A549 (cell line): ENCODE measurements at places on chromosomes 5 and 9. TPM values are rescaled to one million over a fixed set of nuclear protein-coding genes. Genes with fewer than 3 reads are reported as not detected.

DNA sequence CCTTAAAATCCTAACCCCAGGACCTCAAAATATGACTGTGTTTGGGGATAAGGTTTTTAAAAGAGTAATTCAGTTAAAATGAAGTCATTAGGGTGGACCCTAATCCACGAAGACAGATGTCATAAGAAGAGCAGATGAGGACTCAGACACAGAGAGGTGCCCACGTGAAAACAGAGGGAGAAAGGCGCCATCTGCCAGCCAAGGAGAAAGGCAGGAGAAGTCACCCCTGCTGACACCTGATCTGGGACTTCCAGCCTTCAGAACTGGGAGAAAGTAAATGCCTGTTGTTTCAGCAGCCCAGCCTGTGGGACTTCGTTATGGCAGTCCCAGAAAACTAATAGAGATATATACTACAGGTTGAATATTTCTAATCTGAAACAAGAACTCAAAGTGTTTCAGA, 67.4 kb downstream of the ROR2 start:
- no peak for DNase-seq

OXCT1 gene
- polyA plus RNA-seq = 3.0 to 4.6 TPM (median 3.9 TPM) in 3 replicates

GRCh38 chr9:79570448-79571308, 1.1 kb upstream of the TLE4 start:
- DNase-seq = peak; percentile 69

DNA sequence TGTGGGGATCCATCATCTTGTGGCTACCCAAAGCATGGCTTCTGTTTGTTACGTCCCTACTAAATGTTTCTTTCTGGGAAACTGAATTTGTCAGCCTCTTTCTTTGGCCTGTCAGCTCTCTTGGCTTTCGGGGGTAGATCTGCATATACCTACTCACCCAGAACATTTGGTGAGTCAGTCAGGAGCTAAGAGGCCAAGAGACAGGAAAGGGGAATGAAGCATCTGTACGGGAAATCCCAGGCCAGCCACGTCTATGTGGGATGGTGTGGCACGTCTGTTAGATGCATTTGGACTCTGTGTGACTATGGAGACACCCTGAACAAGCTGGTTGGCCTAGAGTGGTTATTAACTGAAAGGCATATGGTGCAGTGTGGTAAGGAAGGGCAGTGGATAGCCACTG, 58.1 kb downstream of the CDO1 start:
- DNase-seq = no peak

GRCh38 chr5:84080908-84081307, 303.8 kb downstream of the EDIL3 start:
- no peak for DNase-seq

PCDHA12 gene
- polyA plus RNA-seq = 2.5 TPM in 3 replicates

- no peak for DNase-seq
Observed at GRCh38 chr5:130975299-130975698, 189.8 kb downstream of the HINT1 start.

CYLC2 gene
- polyA plus RNA-seq = not detected in 3 replicates

- DNase-seq = no peak
Observed at GRCh38 chr5:2036885-2037284, 154.2 kb upstream of the IRX4 start.

DNA sequence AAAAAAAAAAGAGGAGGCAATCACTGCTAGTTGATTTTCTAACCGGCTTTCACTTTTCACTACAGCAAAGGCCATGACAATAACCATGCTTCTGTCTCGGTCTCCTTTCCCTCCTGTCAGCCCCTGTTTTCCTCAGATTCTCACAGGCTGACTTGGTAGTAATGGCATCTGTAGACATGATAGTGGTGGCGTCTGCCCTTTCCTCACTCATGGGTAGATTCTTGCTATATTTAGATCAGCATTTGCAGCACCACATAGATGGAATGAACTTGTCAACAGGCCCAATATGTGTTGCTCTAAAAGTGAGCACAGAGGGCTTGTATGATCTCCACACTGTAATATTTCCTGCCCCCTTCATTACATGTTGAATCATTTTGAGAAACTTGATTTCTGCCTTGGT, 120.3 kb upstream of the FTMT start:
- DNase-seq = no peak

- no peak for DNase-seq
Observed at GRCh38 chr9:97307500-97308163, at the start of gene CCDC180. Gene CCDC180, plus strand, starts transcription at chr9:97307659. Its CDS starts 405 bp downstream, at chr9:97308064.

DNA sequence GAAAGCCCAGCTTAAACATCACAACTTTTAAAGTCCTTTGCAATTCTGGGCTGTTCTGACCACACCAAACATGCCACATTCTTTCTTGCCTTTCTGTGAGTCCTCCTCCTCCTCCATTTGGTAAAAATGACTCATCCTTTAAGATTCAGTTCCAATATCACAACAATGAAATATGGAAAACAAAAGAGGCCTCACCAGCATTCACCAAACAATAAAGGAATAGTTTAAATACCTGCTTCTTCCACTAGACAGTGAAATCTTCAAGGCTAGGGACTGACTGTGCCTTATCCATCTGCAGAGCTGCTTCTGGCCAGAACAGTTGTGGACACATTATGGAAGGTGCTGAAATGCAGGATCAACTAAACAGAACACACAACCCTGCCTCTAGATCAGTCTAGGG, 36.0 kb downstream of the NR6A1 start:
- DNase-seq = no peak

DNA sequence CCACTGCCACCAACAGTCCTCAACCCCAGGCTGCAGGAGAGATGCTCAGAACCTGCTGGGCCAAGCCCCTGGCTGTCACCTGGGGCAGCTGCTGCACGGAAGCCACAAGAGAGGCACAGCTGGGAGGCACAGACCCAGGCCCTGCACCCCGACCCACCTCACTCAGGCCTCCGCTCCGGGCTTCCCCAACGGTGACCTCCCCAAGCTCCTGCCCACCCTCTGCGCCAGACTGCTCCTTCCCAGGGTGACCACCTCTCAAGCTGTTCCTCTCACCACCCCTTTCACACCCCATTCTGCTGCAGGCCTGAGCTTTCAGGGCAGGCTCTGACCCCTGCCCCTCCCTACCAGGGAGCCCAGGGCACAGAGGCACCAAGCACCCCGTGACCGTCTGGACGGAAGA, 33.0 kb downstream of the VAV2 start:
- no peak for DNase-seq

GRCh38 chr5:73380710-73381589, 67.6 kb downstream of the FOXD1 start:
- DNase-seq = no peak

DNA sequence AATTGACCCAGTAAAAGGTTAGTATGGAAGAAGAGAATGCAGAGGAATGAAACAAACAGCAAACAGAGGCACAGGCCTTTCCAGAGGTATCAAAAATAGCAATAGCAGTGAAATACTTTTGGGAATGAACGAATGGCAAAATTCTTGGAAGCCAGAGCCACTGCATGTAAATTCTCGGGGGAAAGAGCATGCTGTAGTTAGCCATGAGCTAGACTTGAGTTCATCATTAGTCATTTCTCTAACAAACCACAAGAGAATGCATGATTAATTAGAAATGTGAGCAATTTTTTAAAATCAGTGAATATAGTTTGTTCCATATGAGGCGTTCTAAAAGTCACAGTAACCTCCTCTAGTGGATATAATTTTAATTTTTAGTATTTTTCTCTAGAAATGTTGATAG, 170.3 kb upstream of the PRR16 start:
- DNase-seq = no peak

GRCh38 chr9:33623658-33624586, 99.9 kb downstream of the ANKRD18B start:
- DNase-seq = peak; percentile 90

GRCh38 chr5:5767286-5767928, 344.9 kb downstream of the ICE1 start:
- DNase-seq = no peak

GRCh38 chr9:78557540-78557939, 260.6 kb downstream of the PSAT1 start:
- no peak for DNase-seq

DNA sequence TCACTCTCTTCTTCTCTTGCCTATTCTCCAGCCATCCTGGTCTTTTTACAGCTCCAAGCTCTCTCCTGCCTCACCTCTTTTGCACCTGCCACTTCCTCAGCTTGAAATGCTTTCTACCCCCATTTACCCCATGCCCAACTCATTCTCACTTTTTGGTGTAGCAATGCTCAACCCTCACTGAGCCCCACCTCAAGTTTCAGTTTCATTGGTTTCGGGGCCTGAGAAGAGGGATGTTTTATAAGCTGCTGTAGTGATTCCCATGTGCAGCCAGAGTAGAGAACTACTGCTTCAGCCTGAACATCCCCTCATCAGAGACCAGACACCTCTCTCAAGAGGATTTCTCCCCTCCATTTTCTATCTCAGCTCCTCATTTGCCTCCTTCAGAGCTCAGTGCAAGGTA, 45.2 kb upstream of the FYB1 start:
- no peak for DNase-seq

DOCK2 gene
- polyA plus RNA-seq = 4.0 to 5.2 TPM (median 4.6 TPM) in 3 replicates

- DNase-seq = peak; percentile 17
Observed at GRCh38 chr5:37722236-37723161, 117.3 kb downstream of the GDNF start.

PFDN1 gene
- 201 to 239 TPM (median 226 TPM) in 3 replicates for polyA plus RNA-seq

DNA sequence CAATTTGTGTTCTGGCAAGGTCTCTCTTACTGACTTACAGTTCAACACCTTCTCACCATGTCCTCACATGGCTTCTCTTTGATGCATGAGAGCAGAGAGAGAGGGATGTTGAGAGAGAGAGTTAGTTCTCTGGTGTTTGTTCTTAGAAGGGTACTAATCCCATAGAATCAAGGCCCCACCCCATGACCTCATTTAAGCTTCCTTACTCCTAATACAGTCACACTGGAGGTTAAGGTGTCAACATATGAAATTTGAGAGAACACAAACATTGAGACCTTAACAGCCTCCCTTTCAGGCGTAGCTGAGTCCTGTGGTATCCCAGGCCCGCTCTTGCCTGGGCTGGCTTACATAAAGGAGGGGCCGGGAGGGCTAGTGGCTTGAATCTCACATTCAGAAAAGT, 10.6 kb upstream of the SEMA6A start:
- no peak for DNase-seq

GRCh38 chr9:16640649-16641048, 229.8 kb downstream of the BNC2 start:
- DNase-seq = no peak

DNA sequence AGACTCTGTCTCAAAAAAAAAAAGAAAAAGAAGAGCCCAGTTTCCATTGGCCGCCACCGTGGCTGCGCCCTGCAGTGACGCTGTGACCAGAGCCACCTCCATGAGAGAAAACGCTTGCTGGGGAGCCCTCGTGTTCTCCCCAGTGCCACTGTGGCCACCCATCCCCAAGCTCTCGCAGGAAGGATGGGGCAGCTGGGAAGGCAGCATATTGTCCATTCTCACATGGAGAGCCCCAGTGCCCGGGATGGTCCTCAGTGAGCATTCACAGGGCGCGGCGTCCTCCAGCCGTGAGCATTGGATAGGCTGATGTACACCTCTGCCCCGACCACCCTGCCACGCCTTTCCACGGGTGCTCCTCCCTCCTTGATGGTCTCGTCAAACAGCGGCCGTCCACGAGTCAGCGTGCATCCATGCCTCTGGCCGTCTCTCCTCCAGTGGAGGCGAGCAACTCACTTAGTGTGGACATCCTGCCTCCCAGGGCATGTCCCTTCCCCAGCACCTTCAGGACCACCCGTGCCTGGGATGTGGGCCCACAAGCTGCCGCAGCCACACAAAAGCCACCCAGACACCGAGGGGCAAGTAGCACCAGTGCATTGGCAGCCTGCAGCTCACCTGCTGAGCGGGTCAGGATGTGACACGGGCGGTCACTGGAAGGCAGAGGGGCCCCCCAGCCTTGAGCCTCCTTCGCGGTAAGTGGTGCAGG, 23.4 kb upstream of the SLC6A19 start:
- DNase-seq = no peak

- no peak for DNase-seq
Observed at GRCh38 chr9:42388146-42388690, 204.8 kb downstream of the SPATA31A6 start.

CDH9 gene
- polyA plus RNA-seq = not detected in 3 replicates

DNA sequence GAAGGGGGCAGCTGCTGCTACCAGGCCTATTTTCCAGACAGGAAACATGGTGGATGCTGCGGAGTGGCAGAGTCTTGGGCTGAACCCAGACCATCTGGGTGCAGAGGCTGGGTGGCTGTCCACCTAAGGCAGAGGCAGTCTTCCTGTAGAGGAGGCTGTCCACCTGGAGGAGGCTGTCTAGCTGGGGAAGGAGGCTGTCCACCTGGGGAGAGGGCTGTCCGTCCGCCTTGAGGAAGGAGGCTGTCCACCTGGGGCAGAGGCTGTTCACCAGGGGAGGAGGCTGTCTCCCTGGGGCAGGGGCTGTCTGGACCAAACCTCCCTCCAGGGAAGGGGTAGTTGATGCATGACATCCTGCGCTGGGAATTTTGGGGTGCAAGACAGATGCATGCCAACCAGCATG, 39.2 kb upstream of the BARHL1 start:
- no peak for DNase-seq

FAM221B gene
- not detected in 3 replicates for polyA plus RNA-seq

- no peak for DNase-seq
Observed at GRCh38 chr9:134717056-134717455, 75.5 kb downstream of the COL5A1 start.

- DNase-seq = no peak
Observed at GRCh38 chr9:2991292-2991691, 147.4 kb upstream of the PUM3 start.

DNA sequence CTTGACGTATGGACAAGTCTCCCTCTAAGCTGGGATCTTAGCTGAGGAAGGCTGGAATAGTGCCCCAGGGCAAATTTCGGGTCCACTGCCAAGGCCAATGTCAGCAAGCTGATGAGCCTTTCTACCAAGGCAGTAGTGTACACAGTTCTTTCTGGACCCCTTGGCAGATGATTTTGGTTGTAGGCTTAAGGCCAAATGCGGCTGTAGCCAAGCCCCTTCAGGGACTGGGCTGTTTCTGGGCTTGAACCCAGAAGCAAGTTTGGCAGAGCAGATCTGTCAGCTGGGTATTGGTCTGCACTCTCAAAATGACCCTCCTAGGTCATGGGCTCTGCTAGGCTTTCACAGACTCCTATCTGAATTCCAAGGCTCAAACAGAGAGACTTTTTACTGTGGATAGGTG, 121.6 kb downstream of the ADAMTSL1 start:
- no peak for DNase-seq
